ENCODE measurements at places on chromosomes 12 and 14.
A peak's percentile ranks its signal among the peaks of the same experiment; 100 is the strongest.

GRCh38 chr12:50824914-50825313, 17.8 kb upstream of the TMPRSS12 start:
- no peak for DNase-seq

DNA sequence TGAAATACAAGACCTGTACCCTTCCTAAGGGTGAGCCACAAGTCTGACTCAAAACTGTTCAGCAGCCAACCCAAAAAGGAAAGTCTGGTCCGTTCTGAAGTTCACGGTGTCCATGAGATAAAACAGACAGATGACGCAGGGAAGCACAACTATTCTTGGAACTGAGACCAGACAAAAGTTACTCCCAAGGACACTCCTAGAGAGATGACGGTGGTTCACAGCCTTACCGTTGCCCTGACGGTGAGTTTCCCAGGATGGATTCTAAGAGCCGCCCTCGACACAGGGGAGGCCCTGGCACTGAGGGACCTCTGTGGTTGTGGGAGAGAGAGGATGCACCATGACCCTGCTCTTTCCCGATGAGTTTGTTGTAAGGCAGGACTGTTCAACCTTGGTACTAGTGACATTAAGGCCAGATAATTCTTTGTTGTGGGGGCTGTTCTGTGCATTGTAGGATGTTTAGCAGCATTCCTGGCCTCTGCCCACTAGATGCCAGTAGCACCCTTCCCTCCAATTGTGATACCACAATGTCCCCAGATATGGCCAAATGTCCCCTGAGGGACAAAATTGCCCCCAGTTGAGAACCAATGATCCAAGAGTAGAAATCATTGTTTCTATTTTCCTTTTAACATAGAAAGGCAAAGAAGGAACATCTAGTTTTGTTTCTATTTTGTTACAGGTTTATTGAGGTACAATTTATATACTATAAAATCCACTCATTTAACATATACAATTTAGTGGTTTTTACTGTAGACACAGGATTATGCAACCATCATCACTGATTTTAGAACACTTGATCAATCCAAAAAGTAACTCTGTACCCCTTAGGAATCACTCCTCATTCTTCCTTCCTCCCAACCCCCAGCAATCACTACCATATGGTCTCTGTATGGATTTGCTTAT, 23.0 kb downstream of the OR10P1 start:
- DNase-seq, result peak; percentile 14

GRCh38 chr14:102516531-102517391, 7.2 kb upstream of the ANKRD9 start:
- DNase-seq, result peak; percentile 42

DNA sequence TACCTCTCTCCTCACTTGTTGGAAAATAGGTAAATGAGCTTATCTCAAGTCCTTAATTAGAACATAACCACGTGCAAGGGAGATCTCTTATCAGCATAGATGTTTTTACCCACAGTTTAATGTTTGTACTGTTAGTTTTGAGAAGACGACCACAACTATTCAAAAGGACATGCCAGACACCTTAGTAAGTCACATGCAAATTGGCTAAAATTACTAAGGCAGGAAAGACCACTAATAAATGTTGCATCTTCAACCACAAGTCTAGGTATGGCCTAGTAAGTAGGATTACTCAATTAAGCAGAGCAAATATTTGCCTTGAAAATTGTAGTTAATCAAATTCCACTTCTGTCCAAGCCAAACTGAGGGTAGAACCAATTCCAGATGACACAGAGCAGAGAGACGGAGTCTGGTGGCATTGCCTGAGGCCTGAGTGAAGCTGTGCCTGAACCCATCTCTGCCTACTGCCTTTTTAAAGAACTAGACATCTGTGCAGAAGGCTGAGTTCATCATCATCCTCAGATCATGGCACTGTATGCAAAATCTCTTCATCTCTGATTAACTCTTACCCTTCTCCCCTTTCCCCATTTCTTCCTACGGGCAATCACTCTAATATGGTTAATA, 29.7 kb upstream of the CHST11 start:
- DNase-seq, result no peak

GRCh38 chr12:62194616-62195015, 65.6 kb upstream of the USP15 start:
- DNase-seq, result no peak

DNA sequence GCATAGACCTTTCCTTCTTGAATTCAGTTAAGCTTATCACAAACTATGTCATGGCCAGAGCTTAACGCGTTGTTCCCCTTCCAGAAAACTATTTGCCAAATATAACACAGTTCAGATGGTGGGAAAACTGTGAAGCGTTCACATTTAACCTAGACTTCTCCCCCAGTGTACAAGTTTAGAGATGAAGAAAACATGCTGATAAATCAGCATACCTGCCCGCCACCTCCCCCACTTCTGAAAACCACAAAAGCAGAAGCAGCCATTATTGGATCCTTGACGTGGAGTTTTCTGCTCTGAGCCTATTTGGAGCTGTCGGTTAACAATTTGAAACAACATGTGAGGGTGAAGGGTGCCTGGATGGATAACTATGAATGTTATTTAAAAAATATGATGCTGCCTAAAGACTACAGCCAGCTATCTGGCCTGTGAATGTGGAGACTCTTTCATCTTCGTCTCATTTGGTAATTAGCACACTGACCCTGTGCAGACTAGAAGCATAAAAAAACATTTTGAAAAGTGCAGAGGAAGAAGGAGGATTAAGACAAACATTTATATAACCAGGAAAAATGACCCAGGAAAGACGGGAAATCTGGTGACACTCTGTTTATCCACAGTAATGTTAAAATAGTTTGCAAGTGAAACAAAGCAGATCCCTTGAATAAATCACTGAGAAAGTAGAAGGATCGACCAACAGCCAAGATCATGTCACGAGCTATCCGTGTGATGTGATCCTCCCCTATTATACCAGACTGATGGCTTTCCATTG, 408.2 kb downstream of the AEBP2 start:
- DNase-seq, result no peak

DNA sequence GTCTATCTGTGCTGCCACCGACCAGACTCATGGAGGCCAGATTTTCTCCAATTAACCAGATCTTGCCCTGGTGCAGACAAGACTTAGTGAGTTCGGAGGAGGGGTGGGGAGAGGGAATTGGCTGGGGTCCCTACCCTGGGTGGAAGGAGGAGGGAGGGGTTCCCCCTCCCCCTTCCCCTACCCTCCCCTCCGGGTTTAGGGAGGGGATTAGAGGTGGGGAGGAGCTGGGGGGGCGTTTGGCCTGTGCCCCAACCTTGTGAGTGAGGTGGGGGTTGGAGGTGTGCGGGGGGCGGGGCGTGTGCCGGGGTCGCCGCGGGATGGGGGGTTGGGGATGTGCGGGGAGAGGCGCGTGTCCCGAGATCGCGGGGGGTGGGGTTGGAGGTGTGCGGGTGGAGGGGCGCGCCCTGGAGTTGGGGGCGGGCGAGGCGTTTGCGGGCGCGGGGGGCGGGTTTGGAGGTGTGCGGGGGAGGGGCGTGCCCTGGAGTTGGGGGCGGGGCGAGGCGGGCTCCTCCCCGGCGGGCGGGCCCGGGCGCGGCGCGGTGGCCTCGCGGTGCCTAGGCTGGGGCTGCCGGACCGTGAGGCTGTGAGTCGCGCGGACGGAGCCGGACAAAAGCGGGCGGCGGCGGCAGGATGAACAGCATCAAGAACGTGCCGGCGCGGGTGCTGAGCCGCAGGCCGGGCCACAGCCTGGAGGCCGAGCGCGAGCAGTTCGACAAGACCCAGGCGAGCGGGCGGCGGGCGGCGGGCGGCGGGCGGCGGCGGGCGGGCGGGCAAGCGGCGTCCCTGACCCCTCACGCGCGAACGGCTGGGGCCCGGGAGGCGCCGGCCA, at the start of gene HIP1R:
HIP1R (plus strand) TSS at position 537 of the 829 bp plus-strand sequence; CDS start at position 631, 94 bp downstream.
- DNase-seq, result no peak

DNA sequence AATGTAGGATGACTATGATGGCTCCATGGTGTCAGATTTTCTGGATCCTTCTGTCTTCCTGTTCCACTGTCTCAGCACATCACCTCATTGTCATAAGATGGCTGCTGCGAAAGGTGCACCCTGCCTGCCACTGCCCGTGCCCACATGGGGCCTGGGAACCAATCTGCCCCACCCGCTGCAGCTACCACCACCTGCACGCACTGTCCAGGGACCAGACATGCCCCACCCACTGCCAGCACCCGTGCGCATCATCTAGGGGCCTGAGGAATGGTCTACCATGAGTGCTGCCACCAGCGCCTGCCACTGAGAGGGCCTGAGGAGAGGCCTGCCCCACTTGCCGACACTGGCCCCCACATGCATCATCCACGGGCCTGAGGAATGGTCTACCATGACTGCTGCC, 23.8 kb downstream of the CYP46A1 start:
- no peak for DNase-seq

GRCh38 chr14:68774771-68775613, 17.9 kb downstream of the ZFP36L1 start:
- DNase-seq, result no peak

- DNase-seq, result no peak
Measured at GRCh38 chr12:108989376-108989775, 31.5 kb downstream of the SVOP start.

GRCh38 chr14:51008446-51008845, 64.2 kb upstream of the PYGL start:
- no peak for DNase-seq

GRCh38 chr14:24398653-24399446, at the start of gene NYNRIN:
Gene NYNRIN (plus strand): TSS chr14:24399003. CDS start chr14:24399247, 244 bp downstream.
- DNase-seq, result peak; percentile 77

GRCh38 chr12:6788972-6789924, at the start of gene CD4:
Gene CD4 (plus strand): TSS chr12:6789528. CDS start chr12:6800139, 10,611 bp downstream.
- DNase-seq, result peak; percentile 65

DNA sequence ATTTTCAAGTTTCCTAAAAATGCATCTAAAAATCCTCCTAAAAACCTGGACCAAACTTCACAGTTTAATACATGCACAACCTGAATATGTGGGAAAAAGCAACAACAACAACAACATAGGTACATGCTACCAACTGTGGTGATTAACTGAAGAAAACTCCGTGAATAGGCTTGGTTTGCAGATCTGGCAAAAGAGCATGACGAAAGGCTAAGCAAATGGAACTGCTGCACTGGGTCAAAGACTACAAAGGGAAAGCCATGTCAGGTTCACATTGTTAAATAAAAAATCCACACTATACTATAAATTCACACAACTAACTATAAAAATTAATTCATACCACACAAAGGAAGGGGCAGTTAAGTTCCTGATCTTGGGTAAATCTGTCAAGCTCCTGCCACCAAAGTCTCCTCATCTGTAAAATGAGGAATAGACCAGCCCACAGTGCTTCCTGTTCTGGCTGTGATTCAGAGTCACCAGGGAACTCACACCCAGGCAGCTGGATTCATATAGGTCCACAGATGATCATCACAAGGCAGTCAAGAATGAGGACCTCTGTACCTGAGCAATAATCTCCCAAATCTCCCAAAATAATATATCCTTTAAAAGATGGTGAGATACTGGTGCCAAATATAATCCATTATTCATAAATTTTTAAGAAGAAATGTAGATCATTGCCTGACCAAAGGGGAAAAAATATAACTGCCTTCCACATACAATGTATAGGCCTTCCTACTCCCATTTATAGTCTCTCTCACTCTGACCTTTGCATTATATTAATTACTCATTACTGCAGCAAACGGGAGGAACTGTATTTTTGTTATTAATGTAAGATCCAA, 7.0 kb downstream of the CORO1C start:
- DNase-seq, result peak; percentile 19

DNA sequence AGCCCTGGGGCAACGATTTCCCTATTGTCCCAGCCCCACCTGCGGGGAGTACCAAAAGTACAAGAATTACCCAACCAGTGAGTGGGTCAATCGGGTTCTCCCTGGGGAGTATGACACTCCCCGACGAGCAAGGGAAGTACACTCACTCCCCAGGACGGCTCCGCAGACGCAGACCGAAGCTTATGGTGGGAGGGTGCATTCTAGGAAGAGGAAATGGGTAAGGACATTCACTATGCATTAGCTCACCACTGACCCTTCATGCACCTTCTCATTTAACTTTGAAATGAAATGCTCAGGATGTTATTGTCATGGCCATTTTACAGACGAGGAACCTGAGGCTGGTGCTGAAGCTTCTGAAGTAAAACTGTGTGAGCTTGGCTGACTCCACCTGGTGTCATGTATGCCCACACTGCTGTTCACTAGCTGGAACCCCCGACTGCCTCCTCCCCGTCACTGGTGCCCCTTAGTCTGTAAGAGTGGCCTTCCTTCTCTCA, 45.8 kb upstream of the TMED10 start:
- no peak for DNase-seq

DNA sequence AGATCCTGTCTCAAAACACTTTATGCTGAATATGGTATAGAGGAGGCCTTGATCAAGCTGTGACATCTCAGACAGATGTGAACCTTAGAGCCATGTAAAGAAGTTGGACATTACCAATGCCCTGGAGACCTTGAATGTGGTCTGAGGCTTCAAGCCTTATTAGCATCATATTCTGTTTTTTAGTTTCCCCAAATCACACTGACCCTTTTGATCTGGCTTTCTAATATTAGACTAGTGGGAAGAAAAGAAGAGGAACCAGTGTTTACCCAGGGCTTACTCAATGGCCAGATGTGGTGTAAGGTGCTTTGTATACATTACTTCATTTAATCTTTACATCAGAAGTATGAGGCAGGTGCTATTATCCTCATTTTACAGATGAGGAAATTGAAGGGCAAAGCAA, 10.6 kb upstream of the TBPL2 start:
- no peak for DNase-seq

DNA sequence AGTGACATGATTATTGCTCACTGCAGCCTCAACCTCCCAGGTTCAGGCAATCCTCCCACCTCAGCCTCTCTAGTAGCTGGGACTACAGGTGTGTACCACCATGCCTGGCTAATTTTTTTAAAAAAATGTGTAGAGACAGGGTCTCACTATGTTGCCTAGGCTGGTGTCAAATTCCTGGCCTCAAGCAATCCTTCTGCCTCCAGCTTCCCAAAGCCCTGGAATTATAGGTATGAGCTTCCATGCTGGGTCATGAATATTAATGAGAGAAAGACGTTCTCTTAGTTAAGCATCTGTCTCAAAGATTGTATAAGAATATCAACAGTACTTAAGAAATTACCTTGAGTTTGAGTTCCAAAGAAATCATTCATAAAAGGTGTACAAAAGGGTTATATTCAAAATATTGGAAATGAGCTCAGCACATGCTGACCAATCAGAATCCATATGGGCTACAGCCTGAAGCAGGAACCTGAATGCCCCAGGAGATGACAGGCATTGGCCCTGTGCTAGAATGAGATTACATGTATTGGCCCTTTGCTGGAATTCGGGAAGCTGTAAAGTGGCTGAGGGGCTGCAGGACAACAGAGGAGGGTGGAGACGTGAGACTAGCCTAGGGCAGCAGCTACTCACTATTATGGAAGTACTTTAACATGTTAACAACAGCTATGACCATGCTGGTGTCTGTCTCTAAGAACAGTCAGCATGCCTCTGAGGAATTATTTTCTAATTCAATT, 157.0 kb upstream of the CPNE8 start:
- no peak for DNase-seq

DNA sequence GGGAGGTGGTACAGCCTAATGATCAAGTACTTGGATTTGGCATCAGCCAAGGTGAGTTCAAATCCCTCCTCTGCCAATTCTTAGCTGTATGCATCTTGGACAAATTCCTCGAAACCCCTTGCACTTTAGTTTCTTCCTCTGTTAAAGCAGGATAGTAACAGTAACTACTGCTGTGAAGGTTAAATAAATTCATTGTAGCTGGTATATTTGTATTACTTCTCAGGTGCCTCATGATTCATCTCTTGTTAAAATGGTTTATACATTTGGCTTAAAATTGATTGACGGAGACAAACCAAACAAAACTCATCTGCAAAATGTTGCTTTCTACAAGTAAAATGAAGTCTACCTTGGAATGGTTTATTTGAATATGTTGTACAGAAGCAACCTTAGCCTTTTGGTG, 2.3 kb upstream of the PTPRB start:
- no peak for DNase-seq

Data from GDM1 (cell line).